Osteoblast (primary cell): ENCODE measurements at places on chromosomes 16 and 17.

- peak; percentile 76 for DNase-seq
Measured at GRCh38 chr17:45123076-45123770, 9.1 kb downstream of the PLCD3 start.

DNA sequence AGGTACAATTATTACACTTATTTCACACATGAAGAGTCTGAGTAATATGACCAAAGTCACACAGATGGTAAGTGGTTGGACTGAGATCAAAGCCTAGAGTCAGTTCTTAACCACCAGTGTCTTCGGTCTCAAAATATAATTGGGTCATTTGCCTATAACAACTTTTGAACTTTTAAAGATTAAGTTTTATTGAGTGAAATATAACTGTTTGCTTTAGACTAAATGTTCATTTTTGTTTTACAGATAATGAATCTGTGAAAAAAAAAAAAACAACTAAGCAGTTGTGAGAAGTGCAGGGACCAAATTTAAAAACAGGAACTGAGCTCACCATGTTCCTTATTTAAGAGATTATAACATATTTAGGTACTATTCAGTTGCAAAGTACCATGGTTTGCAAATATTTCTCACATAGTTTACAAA is 150.1 kb downstream of the ITFG1 start:
- no peak for DNase-seq

- no peak for DNase-seq
Measured at GRCh38 chr17:40402668-40403067, 15.0 kb downstream of the TOP2A start.

GRCh38 chr17:69363488-69364210 is 36.7 kb upstream of the ABCA5 start:
- no peak for DNase-seq

DNA sequence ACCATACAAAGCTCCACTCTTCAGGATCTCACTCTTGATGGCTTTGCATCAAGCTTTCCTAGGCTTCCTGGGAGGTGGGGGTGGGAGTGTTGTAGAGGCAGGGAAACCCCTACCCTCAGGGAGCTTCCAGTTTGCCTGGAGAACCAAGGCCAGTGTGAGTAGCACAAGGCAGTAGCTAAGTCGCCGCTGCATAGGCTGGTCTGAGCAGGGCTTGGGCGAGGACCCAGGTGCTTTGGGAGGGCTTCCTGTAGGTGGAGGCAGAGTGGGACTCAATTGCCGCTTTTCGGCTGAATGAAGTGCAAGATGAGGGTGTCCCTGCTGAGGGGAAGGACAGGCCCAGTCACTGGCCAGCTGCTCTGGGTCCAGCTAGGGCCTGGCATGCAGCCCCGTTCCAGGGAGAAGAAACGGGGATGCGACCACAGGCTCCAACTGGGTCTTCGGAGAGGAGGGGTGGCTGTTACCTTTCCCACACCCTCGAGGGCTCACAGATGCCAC is 3.9 kb downstream of the CD79B start:
- DNase-seq: no peak

DNA sequence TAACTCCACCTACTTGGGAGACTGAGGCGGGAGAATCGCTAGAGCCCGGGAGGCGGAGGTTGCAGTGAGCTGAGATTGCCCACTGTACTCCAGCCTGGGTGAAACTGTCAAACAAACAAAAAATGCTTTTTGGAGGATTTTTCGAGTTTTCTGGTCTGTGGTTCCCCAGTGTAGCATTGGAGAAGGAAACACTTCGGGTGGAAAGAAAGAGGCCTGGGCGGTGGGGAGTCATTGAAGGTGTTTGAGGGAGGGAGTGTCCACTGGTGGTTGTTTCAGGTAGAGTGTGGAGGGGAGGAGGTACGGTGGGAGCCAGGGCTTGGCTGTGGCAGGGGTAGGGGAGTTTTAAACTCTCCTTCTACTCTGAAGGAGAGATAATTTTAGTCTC is 1.2 kb downstream of the RNF213 start:
- DNase-seq: no peak
